GM13976 (cell line): ENCODE measurements at places on chromosomes 5 and 9.

DNA sequence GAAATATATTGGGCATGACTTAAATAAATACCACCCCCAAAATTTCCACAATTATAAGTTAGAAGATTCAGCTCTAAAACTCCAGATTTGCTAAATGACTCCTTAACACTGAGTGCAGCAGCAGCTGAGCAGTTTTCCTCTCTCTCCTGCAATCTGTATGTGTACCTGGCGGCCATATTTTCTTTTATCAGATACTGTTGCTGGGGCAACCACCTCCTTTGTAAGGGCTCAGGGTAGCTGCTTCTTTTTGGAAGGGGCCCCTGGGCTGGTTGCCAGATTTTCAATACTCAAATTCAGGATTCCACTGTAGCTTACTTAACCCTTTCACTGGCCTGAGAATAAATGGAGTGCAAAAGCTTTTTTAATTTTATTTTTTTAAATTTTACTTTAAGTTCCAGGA is 197.0 kb downstream of the TAF11L14 start:
- DNase-seq = no peak

DNA sequence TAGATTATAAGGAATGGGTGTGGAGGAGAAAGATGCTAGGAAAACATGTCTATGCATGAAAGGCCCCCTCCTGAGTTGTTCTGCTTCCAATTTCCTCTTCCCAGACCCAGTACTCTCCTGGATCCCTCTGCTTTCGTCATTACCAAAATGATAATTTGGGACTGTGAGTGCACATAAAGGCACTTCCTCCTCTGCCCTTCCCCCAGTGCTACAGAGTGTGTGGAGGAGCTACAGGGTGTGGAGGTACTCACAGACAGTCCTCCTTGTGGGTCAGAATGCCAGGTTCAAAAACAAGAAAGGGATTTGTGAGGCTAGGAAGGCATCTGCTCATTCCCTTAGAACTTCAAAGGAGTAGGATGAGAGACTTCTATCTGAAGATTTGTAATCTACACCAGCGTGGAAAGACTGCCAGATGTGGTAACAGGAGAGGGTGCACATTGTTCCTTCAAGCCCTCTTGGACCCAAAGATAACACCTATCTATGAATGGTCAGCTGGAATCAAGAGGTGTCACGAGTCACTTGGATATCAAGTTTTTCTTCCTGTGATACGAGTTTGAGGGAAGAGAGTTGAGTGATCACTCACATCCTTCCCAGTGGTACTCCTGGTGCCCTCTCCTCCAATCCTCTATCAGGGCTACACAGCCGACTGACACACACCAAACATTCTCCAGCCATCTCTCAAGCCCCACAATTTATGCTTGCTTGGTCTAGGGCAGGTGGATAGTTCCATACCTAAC is 201.1 kb downstream of the EPB41L4A start:
- DNase-seq = no peak

- no peak for DNase-seq
Observed at GRCh38 chr5:124719113-124719967, 27.1 kb downstream of the ZNF608 start.

DNA sequence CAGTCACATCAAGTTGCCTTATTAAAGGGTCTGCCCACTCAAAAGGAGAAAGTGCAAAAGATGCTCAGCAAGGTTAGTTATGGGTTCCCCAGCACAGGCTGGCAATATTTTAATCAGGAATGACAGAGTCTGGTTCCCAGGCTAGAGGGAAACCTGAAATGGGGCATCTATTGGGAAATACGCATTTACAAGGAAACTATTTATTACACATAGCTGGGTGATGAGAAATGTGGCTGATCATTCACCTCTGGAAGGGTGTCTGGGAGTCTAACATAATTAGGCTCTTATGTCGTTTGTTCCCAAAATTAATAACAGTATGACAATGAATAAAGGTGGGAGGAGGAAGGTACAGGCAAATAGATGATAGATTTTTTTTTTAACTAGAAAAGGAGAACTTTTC is 314.7 kb downstream of the ENC1 start:
- DNase-seq = no peak

- DNase-seq = no peak
Observed at GRCh38 chr5:73435759-73436534, 12.6 kb downstream of the FOXD1 start.

GRCh38 chr5:169213479-169213878 is 87.5 kb downstream of the SLIT3 start:
- DNase-seq = no peak

GRCh38 chr5:35308421-35308820 is 78.1 kb upstream of the PRLR start:
- DNase-seq = no peak

DNA sequence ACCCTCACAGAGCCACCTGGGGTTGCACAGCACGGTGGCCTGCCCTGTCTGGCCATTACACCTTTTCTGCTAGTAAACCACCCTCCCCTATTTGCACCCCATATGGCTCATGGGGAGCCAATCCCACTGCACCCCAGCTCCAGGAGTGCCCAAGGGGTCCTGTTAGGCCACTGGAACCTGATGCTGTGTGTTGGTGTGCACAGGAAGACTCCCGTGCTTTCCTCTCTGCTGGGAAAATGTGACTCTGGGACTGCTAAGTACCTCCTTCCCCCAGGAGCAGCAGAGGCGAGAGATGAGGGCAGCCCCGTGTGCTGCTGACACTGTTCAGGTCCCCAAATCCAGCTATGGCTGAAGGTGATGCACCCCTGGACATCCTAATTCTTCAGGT is 126.3 kb downstream of the ADAMTS2 start:
- DNase-seq = no peak

GRCh38 chr5:173456751-173457171 is 128.5 kb upstream of the STC2 start:
- no peak for DNase-seq

DNA sequence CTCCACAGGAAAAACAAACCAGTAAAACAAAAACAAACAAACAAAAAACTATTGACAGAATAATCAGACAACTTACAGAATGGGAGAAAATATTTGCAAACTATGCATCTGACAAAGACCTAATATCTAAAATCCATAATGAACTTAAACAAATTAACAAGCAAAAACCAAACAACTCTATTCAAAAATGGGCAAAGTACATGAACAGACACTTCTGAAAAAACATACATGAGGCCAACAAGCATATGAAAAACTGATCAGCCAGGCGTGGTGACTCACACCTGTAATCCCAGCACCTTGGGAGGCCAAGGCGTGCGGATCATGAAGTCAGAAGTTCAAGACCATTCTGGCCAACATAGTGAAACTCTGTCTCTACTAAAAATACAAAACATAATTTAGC is 60.1 kb downstream of the KCNV2 start:
- DNase-seq = no peak
